ENCODE measurements at places on chromosomes 12 and 14.

GRCh38 chr14:22276913-22277816, 311.9 kb downstream of the DAD1 start:
- no peak for DNase-seq

DNA sequence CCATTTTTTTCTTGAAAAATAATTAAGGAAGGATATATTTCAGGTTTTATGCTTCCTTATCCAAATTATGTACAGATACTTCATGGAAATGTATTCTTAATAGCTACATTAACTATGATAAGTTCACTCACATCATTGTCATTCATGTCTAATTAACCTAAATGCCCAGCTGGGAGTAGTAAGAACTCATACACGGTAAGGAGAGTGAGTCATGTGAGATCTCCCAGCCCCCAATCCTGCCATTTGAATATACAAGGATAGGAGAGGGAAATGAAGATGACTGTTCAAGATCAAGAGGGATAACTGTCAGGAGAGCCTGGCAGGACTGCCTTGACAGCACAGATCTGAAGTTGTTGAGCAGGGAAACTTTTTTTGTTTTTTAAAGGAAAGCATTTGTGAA, 343.4 kb upstream of the USP15 start:
- no peak for DNase-seq

DNA sequence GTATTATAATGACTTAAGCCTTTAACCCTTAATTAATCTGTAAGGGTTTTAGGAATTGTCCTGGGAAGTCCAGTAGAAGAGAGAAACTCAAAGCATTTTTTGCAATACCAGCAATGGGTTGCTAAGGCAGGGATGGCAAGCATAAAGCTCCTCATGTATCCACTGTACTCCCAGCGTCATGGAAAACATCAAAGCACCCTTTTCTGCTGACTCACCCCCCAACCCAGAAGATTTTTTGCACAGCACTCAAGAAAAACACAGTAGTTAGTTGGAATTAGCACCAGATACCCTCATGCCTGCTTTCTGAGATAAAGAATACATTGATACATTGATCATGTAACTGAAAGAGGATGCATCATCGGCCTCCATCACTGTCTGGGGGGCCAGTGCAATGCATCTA, 199.1 kb upstream of the CNOT2 start:
- DNase-seq = no peak

DNA sequence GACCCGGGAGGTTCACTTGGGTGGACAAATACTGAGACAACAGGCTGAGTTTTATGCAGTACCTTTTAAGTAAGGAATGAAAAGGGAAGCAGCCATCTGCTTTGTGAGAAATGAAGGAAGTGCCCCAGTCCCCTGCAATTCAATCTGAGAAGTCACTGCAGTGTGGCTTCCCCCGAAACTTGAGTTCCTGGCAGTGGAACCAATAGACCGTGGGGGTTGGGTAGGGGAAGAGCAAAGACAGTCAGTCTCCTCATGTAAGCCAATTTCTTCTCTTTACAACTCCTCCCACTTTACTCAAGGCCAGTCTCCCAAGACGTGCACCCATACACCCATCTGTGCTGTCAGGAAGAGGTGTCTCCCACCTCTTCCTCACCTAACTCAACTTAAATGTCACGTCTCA, 206.5 kb downstream of the BCAT1 start:
- DNase-seq = no peak

DNA sequence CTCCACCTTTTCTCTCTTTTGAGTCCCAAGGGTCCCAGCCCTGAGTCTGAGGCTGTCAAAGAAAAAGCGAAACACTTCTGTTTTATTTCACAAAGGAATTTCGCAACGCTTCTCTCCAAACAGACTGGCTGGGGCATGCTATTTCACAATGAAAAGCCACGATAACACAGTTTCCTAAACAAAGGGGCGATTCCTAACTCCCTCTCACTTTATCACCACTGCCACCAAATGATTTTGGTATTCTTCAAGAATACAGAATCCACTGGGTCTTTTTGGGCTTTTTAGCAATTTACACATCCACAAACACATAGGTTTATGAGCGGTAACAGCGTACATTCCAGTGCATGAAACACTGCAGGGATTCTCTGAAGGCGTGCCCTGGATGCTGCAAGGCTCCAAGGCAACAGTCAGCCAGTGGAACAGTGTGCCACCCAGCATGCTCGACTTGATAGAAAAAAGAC, 161.2 kb downstream of the DAD1 start:
- no peak for DNase-seq

GRCh38 chr14:36857136-36857535, 195.5 kb downstream of the PAX9 start:
- no peak for DNase-seq

DNA sequence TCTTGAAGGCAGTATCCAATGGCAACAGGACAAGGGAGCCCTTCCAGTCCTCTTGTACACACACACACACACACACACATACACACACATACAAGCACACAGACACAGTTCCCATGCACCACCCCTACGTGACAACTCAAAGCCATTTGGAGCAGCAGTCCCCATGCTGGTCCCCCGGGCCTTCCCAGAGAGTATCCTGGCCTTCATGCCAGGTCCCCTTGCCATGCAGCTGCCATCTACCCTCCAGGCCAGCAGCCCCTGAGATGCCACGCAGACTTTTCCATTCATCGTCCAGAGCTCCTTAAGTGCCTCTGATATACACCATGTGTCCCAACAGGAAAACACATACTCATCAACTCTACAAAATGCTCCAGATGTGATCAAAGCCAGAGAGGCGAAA, 159.5 kb downstream of the ANO2 start:
- peak; percentile 28 for DNase-seq

GRCh38 chr12:29204521-29204920, 55.4 kb downstream of the FAR2 start:
- DNase-seq = no peak

GRCh38 chr14:90599748-90600507, 203.1 kb downstream of the CALM1 start:
- DNase-seq = no peak

DNA sequence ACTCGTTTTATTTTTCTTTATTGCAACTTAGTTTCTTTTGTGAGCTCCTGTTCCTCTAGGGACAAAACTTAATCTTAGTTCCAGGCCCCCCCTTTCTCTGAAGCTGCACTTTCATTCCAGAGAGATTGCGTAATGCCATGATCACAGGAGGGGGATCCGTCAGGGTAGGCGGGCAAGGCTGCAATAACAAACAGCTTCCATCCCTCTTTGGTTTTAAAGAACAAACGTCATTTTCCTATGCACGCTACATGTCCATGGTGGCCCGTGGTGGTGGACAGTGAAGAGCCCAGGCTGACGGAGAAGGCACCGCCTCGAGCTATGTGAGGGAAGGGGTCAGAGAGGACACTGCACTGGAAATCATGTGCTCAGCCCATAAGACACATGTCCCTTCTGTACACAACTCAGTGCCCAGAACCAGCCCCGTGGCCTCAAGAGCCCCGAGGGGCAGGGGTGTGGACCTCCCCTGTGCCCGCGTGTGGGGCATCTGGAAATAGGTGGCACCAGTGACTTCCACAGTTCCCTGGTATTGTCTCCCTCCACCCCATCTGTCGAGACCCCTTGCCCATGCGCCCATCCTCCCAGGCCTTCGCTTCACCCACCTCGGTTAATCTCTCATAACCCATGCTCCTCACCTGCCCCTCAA, 161.4 kb downstream of the ADGRD1 start:
- no peak for DNase-seq

DNA sequence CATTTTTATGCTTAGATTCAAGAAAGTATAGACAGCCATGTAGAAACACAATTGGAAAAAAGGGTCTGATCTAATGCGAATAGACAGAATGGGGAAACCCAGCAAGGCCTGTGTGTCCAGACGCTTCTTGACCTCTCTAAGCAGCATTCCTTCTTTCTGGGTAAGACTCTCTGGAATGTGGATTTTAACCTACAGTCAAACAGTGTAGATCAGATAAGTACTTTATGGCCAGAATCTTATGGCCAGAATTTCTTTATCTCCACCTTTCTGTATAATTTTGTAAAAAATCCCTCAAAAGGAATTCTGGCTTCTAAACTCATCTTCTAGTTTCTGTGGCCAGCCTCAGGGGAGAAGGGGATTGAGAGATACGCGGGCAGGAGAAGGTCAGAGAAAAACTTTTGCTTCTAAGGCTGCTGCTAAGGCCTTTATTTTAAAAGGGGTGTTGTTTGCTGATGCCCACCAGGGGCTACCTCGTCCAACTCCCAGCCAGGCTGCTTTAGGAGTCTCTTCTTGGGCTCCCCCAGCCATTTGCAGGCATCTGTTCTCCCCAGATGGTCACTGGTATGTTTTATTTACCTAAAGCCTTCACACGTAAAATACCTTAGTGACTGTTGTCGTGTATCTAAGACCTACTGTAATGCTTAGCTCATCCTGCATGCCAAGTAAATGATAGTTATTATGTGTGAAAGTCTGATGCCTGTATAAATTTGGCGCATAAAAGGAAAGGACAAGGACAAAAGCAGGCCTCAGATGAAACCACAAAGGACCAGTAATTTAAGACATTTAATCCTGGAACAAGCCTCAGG, 68.4 kb downstream of the ANO6 start:
- DNase-seq = peak; percentile 56

- DNase-seq = no peak
Measured at GRCh38 chr14:86166541-86166940, 636.6 kb downstream of the FLRT2 start.

GRCh38 chr12:112584266-112584722, 165.5 kb downstream of the PTPN11 start:
- DNase-seq = peak; percentile 56

DNA sequence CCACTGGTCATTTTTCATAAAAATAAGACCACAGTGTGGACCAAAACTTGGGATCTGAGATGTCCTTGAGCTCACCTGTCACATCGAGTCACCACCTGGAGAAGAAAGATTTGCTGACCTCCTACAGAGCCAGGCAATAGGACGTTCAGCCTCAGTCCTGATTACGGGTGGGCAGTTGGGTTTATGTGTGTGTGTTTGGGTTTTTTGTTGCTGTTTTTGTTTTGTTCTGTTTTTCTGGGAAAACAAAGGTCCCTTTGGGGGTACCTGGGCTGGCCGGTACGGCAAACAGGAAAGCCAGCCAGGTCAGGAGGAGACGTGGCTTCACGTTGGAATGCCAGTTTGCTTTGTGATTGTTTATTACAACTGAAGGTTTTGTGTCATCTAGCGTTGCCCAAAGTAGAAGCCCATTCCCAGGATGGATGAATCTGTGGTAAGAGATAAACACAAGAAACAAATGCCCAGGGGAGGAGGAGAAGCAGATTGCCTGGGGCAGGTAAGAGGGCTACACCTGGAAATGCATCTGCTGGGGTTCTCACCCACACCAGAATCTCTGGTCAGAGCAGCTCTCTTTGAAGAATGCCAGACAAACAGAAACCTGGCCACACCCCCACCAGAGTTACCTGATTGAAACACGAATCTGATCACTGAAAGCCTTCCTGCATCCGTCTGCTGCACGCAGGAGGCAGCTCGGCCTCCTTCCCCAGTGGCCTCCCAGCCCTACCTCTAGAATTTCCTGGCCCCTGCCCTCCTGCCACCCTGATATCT, 100.1 kb upstream of the DIO3 start:
- no peak for DNase-seq

DNA sequence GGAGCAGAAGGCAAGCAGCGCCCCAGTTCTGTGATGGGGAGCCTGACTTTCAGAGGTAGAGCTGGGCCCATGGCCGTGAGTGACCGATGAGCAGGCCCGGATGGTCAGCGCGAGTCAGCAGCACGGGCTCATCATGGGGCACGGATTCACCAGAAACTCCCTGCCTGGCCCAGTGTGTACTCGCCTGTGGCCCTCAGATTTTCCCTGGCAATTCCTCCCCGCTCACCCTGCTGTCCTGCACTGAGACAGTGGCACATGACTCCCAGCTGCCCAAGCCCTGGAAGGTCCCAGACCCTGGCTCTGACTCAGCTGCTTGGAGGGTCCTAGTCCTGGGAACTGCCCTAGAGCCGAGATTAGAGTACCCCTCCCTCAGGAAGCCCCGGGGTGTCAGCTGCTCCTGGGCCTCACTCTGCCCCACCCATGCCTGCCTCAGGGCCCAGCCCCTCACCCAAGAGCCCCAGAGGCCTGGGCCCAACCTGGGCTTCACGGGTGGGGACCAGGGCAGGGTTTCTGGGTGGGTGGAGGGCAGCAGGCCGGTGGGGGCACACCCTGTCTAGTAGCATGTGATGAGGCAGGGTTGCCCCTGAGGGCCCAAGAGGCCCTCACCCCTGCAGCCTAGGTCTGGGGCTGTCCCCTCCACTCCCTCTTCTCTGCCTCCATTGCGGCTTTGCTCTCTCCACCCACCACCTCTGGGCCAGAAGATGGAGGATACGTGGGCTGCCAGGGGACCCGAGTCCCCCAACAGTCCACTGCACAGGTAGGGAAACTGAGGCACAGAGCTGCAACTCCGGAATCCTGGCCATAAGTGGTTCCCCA, 8.4 kb downstream of the TRMT61A start:
- DNase-seq = no peak

DNA sequence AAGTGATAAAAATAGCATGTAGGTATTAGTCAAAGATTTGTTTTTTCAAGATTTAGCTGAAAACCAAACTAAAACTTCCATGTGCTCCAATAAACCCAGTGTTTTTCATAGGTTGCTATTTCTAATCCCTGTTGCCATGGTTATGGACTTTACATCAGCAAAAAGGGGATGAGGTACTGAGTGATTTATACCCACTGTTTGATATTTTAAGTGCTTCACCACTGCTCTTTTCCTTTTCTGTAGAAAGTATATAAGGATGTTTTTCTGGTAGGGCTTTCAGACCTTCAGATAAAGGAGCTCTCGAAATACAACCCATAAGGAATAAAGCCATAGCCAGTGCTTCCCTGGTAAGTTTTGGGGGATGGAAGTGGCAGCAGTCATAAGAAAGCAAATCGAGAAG, at the start of gene OTOGL:
OTOGL (plus strand) TSS at position 279 of the 400 bp plus-strand sequence. CDS start 109,895 bp downstream, outside the sequence.
- DNase-seq = no peak

- DNase-seq = no peak
Measured at GRCh38 chr14:68710776-68711175, 82.1 kb downstream of the ZFP36L1 start.

DNA sequence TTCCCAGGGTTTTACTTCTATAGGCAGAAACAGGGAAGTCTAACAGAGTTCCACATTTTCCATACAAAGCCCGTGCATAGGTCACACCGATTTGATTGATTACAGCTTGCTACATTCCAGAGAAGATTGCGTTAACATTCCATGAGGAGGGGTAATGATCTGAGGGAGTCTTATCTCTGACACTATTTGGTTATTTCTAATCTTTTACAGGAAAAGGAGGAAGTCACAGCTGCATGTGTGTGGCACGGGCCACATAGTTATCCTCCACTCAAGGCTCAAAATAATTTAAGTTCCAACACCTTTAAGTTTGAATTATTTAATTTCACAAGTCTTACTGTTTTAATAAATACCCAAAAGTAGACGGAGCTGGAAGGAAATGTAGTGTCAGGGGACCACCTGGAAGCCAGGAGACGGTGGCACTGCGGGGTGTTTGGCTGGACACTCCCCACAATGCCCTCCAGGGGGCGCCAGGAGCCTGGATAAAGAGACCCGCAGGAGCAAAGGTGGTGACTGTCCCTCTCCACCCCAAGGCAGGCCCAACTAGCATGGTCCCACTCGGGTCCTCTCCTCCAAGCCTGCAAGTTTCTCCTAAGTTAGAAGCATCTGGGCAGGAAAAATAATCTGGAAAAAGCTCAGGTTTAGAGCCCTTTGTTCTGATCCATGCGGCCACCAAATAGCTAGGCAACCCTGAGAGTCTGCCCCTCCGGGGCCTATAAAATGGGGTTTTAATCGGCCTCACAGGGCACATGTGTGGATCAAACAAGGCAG, 20.2 kb downstream of the KRT8 start:
- DNase-seq = peak; percentile 93
